ENCODE measurements at places on chromosomes 7 and 10.
A peak's percentile ranks its signal among the peaks of the same experiment; 100 is the strongest.

- no peak for DNase-seq
Measured at GRCh38 chr10:29239569-29240472, 49.0 kb upstream of the LYZL1 start.

- no peak for DNase-seq
Measured at GRCh38 chr10:51119441-51119840, 45.2 kb downstream of the PRKG1 start.

GRCh38 chr7:115749924-115750323, 280.6 kb downstream of the TFEC start:
- no peak for DNase-seq

DNA sequence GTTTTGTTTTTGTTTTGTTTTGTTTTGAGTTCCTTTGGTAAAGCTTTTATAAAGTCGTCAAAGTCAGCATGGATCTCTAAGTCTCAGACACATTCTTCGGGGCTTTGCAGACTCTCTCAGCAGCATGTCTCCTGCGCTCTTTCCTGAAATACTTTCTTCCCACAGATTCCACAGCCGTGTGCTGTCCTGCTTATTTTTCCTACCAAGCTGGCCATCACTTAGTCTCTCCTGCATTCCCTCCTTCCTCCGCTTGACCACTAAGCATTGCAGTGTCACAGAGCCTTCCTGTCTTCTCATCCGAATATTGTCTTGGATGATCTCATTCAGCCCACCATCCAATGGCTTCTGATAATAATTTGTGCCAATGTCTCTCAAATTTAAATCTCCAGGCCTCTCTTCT, 434.3 kb upstream of the C7orf33 start:
- DNase-seq = no peak

- DNase-seq = no peak
Measured at GRCh38 chr10:48894911-48895802, 44.5 kb downstream of the LRRC18 start.

DNA sequence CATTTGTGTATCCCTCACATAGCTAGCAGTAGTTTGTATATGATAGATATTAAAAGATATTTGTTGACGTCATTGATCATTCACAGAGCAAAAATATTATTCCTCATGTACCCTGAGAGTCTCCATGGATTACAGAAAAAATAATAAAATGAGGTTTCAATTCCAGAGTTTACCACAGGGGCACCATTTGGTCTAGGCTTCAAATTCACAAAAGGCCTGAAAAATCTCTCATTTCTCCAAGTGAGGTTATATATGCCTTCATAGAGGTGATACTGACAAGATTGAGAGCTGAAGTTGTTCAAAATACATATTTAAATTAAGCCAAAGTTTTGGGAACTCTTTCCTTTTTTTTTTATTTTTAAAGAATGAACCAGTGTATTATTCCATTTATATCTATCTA, 52.7 kb downstream of the TMEM26 start:
- DNase-seq = no peak

DNA sequence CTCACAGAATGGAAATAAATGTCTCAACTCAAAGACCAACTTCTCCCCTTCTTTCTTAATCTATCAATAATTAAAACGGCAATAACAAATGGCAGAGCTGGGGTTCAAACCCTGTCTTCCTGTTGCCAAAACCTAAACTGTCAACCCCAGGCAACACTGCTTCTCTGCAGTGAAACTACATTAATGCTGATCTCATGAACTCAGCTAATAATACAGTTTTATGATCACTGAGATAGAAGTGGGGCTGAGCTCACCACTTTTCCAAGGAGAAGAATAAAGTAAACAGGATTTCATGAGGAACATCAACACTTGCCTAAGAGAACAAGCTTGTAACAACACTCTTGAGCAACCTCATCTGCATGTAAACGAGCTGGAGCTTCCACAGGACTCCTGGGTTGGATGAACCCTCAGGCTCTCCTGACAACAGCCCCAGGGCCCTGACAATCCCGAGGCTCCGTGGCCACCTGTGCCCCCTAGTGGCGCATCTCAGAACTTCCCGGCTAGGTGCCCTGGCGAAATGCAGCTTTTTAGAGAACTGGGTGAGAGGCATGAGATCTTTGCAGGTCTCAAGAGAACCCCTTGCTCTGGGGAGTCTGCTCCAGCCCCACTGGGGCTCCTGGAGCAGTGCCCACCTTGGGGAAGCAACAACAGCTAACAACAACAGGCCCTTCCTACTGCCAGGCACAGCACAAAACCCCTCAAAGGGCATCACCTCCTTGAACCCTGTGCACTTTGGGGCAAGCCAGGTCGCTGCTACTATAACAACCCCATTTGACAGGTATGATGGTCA, 169.3 kb downstream of the SH3PXD2A start:
- peak; percentile 32 for DNase-seq

- DNase-seq = no peak
Measured at GRCh38 chr10:86361156-86362128, 5.2 kb downstream of the GRID1 start.

DNA sequence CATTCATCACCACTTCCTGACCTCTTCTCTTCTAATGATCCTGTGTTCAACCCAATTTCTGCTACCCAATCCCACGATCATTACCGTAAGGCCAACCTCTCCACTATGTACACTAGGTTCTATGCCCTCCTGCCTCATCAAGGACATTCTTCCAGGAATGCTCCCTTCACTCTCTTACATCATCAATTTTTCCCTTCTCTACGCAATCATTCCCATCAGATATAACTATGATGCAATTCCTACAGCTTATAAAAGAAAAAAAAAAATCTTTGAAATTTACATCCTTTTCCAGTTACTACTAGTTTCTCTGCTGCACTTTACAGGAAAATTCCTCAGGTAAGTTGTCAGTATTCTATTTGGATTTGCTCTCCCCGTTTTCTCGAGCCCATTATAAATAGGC, 30.8 kb upstream of the GPR22 start:
- DNase-seq = no peak

DNA sequence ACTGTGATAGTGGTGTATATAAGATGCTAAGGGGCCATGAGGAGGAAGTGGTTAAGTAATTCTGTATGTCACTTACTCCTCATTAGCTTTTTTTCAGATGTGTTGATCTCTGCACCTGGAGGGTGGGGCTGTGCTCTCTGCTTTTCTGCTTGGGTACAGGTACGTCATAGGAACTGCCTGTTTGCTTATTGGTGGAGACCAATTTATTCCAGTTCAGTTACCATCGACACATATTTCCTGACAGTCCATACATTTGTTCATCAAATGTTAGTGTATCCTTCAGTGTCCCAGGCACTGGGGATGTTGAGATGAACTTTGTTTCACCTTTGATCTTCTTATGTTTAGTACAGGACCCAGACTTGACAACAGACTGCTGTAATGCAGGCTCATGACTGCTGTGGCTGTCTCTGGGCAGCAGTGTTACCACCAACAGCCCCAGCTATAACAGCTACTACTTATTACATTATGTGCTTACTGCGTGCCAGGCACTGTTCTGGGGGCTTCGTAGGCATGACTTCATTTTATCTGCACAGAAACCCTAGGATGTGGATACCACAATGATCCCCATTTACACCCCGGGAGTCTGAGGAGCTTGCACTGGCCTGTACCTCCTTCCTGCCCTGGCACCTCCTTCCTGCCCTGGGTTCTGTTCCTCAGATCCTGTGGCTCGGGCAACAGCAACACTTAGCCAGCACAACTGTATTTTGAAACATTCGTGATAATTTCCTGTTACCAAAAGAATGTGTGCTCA, 87.4 kb downstream of the BUB3 start:
- peak; percentile 47 for DNase-seq

DNA sequence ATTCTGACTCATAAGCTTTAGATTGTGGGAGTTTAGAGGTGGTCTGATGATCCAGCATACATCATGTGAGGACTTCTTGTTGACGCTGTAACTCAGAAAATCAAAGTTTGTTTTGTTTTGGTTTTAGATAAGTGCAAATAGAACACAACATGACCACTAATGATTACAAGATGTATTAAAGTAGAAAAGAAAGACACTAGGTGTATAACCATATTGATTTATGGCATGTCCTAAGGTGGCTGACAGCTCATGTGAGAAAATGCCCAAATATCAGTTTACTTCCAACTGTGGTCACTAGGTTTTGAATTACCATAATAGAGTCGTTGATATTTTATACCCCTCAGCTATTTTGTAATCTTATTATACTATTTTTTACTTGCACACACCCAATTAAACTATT, 1131.4 kb upstream of the PHF14 start:
- DNase-seq = no peak

- DNase-seq = no peak
Measured at GRCh38 chr7:129262324-129262723, 37.5 kb downstream of the AHCYL2 start.

- no peak for DNase-seq
Measured at GRCh38 chr10:11874568-11875493, 51.7 kb downstream of the PROSER2 start.

- DNase-seq = no peak
Measured at GRCh38 chr10:67296926-67297325, 371.1 kb downstream of the LRRTM3 start.

All from T-helper 22 cell (primary cell).